ENCODE measurements at places on chromosomes 12 and 14.
A peak's percentile ranks its signal among the peaks of the same experiment; 100 is the strongest.

DNA sequence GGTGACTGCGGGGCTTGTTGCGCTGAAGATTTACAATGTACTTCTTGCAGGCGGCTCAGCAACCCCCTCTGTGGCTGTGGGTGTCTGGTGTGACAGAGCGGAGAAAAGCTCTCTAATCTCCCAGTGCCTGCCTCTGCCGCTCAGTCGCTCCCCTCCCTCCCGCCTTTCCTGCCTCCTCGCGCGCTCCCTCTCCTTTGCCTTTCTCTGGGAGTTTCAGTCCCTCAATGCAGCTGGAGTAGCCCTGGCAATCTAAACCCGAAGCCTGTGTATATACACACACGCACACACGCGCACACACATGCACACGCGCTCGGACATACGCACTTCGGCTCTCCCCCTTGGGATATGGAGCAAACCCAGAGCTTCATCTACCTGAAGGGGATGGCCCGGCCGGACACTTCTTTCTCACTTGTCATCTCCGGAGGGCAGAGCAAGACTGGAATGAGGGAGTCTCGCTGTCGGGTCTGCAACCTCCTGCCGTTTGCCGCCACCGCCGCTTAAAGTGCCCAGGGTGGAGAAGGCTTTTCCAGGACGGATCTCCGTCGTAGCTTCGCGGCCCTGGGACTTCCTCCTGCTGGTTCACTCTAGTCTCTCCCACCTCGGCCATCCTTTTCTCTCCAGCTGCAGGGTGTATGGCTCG, 599 bp upstream of the TRHDE start:
- no peak for DNase-seq

DNA sequence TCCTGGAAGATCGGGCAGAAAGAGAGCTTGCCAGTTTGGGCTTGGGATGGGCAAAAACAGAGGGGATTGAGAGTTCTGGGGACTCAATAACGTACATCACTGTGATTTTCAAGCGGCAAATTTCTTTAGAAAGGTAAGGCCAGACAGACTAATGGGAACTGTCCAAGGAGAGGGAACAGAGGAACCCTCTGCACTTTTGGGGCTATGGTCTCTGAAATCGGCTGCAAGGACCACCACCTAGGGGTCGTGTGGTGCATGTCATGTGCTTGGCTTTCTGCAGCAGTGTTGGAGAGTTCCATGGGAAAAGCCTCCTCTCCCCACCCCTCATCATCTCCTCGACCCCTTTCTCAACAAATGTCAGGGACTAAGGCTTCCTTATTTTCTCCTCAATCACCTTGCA, 79.6 kb downstream of the PPM1A start:
- DNase-seq = no peak

DNA sequence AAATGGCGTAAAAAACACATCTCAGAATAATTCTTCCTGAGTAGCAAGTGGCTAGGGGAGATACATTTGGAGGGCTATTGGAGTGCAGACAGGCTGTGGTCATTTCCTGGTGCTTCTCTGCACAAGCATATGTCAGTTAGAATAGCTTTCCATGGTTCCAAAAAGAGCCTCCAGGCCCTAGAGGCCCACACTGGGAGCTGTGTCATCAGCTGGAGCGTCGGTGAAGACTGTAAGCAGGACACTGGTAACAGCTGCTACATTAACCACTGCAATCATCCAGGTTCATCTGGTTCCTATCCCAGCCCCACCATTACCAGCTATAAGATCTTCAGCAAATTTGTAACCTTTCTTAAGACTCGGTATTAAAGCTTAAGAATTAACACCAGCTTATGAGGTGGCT, 31.7 kb upstream of the APPL2 start:
- DNase-seq = no peak

- DNase-seq = no peak
Measured at GRCh38 chr12:76852106-76852505, 26.7 kb downstream of the CSRP2 start.

GRCh38 chr12:49538510-49539403, at the start of gene KCNH3:
KCNH3 (plus strand) TSS chr12:49539030; CDS start chr12:49539417, 387 bp downstream.
- DNase-seq = peak; percentile 85

DNA sequence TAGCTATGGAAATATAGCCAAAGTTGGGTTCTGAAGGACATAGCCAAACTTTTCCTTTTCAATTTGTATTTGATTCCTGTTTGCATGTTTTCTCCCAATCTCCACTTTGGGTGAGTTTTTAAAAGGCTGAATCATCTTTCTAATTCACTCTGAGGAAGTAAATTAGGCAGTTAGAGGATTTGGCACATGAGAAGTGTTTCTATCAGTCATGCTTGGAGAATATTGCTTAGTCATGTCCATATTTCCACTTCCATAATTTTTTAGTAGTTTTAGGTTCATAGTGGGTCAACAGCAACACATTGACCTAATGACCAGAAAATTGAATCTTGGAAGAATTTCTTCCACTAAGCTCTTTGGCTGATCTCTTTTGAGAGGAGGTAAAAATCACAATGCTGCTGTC, 21.8 kb downstream of the IRAK3 start:
- DNase-seq = no peak

DNA sequence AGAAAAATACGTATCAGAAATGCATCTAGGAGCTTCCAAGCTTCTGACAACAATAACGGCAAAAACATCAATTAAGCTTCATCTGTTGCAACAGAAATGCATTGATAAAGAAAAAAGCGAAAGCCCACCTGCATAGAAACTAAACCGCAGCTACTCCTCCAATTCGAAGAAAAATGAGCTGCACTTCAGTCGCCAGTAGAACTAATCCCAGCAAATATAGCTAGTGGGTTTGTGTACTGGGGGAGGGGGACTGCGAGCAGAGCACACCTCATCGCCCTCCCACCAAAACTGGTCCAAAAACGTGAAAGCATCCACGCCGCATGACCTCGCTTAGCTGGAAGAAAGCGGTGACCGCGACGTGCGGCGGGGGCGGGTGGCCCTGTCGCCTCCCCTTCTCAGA, 1.2 kb downstream of the SLC35F4 start:
- DNase-seq = no peak

DNA sequence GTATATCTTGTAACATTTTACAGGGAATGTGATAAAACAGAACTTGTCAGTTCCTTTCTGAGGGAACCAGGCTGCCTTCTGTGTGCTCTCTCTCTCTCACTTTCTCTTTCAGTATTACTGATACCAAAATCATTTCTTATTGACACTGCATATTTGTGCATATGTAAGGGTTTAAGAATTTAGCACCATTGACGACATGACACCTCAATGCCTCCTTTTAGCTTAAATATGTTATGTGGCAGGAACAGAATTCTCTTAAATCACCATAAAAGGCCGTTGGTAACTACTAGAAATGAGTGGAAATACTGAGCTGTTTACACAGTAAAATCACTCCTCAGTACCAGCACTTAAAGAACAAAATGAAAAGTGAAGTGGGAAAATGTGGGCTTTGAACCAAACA, 457.7 kb upstream of the SYT1 start:
- no peak for DNase-seq

- no peak for DNase-seq
Measured at GRCh38 chr12:32561931-32562341, 117.2 kb upstream of the DNM1L start.

DNA sequence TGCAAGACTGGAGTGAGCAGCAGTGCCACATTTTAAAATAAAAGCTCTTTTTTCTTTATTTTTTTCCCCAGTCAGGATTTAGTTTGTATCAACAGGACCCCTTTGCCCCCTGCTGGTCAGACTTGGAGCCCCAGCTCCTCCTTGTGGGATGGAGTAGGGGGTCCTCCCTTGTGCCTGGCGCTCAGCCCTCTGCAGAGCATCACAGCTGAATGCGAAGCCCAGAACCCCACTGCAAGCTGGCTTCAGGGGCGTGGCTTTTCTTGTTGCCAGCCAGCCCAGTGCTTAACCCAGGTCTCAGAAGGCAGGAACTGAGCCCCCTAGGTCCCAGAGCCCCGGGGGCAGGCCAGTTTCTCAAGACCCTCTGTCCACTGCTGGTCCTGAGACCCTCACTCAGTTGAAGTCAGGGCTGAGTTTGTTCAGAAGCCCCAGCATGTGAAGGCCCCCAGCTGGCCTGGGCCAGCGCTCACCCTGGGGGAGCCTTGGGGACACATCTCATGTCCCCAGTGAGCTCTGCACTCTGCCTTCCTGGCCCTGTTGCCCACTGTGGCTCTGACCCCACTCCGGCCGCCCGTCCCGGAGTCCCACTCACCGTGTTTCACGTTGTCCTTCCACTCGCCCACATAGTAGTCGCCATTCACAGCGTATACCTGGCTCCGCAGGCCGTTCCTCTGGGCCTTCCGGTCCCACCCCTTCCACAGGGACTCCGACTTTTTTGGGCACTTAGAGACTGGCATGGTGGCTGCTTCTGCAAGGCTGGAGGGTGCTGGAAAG, 519 bp downstream of the MORN3 start:
- DNase-seq = peak; percentile 48

- no peak for DNase-seq
Measured at GRCh38 chr14:90291699-90292098, 35.3 kb downstream of the PSMC1 start.

DNA sequence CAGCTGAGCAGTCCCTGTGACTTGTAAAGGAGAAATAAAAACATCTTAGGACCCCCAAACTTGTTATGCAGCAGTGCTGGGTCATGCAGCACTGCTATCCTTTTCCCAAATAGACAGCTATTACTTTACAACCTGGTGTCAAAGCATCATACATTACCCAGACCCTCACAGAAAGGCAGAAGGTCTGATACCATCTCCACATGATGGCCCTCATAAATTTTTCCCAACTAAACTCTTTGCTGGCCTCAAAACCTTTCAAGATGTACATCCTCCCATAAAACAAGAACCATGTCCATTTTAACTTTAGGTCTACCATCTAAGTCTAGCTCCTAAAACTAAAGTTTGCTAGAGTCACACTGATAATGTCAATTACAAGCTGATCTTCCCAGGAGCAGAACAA, 8.7 kb upstream of the RESF1 start:
- no peak for DNase-seq

DNA sequence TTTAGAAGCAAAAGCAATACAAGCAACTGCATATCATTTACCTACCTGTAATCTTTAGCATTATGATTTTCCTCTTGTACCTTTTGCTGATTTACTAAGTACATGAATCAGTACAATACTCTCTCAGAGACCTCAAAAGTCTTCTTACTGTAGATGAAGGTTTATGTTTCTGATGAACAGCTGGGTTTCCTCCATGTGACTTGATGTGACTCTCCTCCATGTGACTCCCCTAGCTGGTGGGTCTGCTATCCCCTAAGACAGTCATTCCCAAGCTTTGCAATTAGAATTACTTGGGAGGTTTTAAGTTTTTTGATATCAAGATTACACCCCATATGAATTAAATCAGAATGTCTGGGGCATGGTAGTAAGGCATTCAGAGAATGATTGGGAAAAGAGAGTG, 32.0 kb upstream of the ABCC9 start:
- no peak for DNase-seq

GRCh38 chr14:55745906-55746305, 165.9 kb downstream of the KTN1 start:
- DNase-seq = no peak

- no peak for DNase-seq
Measured at GRCh38 chr14:85218982-85219381, 311.0 kb upstream of the FLRT2 start.

DNA sequence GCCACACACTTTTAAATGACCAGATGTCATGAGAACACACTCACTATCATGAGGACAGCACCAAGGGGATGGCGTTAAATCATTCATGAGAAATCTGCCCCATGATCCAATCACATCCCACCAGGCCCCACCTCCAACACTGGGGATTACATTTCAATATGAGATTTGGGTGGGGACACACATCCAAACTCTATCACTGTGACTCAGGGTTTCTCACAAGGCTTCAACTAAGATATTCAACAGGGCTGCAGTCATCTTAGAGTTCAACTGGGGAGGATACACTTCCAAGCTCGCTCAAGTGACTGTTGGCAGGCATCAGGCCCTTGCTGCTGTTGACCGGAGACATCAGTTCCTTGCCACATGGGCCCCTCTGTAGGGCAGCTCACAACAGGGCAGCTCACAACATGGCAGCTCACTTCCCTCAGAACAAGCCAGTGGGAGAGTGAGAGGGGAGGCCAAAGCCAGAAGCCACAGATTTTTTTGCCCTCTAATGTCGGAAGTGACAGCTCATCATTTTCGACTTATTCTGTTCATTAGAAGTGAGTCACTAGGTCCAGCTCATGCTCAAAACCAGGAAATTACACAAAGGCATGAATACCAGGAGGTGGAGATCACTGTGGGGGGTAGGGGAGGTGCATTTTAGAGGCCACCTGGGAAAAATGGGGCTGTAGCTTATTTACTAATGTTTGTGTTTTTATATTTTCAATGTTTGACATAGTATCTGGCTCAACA, 50.8 kb upstream of the PTHLH start:
- DNase-seq = no peak

DNA sequence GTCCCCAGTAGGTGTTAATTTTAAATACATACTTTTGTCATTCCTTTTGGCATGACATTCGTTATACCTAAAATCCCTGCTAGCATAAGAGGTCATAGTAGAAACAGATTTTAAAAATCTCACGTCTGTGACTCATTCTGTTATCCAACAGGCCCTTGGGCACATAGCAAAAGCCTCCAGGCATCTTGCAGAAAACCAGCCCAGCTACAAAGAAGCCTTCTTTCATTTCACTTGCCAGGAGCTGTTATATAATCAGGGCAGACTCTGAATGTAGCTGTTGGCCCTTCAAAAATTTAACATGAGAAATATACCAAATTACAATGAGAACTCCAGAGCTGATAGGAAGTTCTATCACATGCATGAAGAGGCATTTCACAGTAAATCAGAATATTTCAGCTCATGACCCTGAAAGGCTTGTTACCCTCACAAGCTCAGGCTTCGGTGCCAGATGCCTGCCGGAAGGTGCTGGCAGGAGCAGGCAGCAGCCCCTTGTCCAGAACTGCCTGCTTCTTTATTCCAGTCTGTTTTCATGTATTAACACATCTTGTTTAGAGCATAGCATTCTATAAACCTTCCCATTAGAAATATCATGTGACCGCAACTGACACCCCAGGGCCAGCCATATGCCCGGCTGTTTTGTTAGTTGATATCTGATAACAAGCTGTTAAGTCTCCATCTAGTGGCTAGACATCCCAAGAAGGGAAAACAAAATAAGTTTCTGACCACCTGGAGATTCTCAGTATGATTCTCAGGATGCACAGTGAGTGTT, 17.8 kb downstream of the E2F7 start:
- DNase-seq = no peak

DNA sequence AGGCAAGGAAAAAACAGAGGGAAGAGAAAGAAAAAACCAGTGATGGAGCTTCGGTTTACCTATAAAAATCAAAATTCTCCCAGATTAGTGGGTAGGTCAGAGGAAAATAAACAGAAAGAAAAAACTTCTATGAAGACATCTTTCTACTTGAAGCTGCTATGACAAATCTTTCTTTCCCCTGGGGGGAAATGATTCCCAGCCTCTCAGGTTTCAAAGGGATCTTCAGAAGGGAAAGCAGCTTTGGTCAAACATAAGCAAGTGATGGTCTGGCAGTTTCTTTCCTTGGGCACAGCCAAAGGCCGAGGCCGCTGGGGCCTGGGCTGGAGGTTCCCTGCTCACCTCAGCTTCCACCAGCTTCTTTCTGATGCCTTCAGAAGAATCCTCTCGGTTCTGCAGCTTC, 104.5 kb downstream of the PRKAB1 start:
- DNase-seq = no peak

GRCh38 chr14:96424109-96424989, 32.4 kb downstream of the AK7 start:
- no peak for DNase-seq

GRCh38 chr14:24377126-24377525, 9.1 kb downstream of the NFATC4 start:
- DNase-seq = no peak

- no peak for DNase-seq
Measured at GRCh38 chr12:39935839-39936238, 170.0 kb downstream of the SLC2A13 start.

- no peak for DNase-seq
Measured at GRCh38 chr12:116183741-116184141, 93.8 kb downstream of the MED13L start.

GRCh38 chr14:74426202-74426582, at the start of gene SYNDIG1L:
SYNDIG1L (minus strand) TSS chr14:74426210; CDS start chr14:74409744, 16,466 bp downstream.
- no peak for DNase-seq
